ENCODE measurements at places on chromosomes 16 and 17.
A peak's percentile ranks its signal among the peaks of the same experiment; 100 is the strongest.

DNA sequence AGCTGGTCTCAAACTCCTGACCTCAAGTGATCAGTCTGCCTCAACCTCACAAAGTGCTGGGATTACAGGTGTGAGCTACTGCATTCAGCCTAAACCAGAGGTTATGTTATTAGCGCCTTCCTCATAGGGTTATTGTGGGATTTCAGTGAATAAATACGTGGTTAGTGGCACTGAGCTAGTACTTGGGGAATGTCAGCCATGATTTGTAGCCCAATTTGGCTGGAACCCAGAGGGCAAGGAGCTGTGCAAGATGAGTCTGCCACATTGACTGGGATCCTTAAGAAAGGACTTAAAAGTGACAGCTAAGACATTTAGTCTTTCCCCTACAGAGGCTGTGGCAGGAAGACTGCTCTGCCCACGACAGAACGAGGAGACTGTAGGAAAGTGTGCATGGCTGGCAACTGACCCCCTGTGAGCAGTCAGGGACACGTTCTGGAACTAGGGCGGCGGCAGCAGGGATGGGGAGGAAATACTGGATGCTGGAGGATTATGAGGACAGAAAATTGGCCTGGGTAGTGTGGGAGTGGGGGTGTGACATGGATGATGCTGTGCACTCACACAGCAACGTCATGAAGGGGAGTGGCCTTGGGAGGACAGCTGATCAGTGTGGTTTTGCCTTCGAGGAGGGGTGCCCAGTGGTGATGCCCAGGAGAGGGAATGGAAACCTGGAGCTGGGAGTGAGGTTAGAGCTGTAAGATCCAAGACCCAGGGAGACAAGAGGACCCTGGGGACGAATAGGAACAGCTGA is 14.6 kb downstream of the ATP5PD start:
- peak; percentile 34 for DNase-seq

GRCh38 chr17:37770631-37771518 is 26.0 kb upstream of the HNF1B start:
- DNase-seq: no peak

DNA sequence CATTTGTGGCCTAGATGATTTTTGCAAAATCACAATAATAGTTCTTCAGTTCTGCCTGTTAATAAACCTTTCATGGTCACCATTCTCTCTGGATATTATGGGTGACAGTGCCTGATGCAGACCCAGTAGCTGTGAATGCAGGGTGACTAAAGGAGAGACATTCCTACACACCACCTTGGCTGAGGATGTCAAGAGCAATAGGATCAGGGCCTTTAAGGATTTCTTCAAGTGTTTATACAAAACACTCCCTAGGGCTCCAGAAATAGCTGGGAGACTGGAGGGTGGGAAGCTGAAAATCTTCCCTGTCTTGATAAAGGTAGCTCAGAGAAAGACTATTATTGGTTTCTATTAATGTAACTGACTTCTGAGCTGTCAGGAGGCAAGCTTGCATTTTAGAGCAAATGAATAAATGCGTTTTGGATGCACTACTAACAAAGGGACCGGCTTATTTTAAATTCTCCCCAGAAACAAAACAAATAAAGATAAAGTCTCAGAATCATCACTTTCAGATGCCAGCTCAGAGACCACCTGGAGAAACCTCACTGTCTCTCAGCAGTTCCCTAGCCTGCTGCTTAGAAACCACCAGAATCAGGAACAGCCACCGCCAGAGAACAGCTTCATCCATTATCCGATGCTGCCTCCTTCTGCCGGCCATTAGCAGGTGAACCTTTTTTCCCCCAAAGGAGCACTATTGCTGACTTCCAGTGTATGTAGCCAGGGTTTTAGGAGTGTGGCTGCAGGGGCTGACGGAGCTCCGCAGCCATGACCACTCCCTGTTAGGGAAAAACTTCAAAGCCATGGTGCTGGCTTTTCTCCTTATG is 171.4 kb upstream of the DYNLRB2 start:
- no peak for DNase-seq

DNA sequence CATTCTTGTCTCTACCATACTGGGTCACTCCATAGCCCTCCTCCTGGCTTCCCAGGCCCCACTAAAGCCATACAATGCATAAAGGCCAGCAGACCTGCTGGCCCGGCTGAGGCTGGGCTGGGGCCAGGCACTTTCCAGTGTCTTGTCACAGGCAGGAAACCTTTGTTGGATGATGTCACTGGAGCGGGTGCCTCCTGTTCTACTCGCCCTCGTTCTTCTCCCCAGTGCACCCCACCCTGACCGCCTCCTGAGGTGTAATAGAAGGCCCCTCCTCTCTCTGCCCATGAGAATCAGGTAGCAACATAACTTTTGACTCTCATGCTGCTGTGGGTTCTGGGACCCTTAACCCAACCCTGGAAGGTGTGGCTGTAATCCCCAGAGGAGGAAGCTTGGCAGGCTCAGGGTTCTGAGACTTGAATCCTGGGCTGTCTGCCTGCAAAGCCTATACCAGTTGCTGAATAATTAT is 54.2 kb upstream of the IL34 start:
- DNase-seq: no peak

- peak; percentile 1 for DNase-seq
Observed at GRCh38 chr16:69566240-69566980, 644 bp downstream of the NFAT5 start.

DNA sequence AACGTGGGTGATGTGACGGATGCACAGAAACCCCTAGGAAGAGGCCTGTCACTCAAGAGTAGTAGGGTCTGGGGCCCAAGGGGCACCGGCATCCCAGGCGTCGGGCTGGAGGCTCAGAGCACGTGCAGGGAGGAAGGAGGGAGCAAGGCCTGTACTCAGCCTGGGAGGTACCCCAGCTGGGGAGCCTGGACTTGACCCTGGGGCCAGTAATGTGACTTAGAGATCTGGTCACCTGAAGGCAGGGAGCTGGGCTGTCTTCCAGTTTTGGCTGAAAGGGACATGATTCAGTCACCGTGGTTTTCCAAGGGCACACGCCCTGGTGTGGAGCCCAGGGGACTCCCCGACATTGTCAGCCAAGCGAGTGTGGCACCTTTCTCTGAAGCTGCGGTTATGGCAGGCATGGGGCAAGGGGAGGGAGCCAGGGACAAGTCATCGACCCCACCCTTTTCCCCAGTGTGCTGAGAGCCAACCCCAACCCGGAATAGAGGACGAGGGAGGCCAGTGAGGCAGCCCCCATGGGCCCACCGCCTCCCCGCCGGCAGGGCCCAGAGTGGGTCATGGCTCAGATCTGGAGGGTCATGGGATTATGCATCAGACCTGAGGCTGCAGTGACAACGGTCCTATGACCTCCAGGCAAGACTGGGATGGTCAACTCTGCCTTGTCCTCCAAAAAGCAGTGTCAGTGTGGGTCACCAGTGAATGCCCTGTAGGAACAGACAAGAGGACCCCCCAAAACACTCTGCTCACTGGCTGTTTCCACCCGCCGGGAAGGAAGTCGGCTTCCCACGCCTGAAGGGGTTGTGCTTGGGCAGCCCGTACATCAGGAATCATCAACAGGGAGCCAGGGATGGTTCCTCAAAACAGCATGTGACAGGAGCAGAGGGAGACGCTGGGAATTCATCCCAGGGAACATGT is 41.9 kb downstream of the MEAK7 start:
- DNase-seq: no peak

GRCh38 chr16:28188085-28188916 is 23.5 kb downstream of the XPO6 start:
- no peak for DNase-seq

- DNase-seq: no peak
Observed at GRCh38 chr16:68936736-68937631, 93.7 kb downstream of the TANGO6 start.

DNA sequence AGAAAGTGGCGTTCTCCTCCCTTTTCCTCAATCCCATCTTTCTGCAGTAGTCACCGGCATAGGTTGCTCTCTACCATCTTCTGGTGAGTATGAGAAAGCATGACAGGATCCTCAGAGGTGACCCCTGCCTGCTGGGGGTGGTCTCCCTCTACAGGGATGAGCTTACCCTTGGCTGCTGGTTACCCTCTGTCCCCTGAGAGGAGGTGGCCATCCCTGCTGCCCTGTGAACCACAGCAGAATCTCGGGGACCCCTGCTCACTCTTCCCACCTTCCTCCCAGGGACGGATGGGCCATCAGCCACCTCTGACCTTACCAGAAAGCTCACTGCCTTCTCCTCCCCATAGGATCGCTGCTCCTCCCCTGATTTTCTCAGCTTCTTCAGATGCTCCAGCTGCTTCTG is 7.8 kb downstream of the MEFV start:
- no peak for DNase-seq

DNA sequence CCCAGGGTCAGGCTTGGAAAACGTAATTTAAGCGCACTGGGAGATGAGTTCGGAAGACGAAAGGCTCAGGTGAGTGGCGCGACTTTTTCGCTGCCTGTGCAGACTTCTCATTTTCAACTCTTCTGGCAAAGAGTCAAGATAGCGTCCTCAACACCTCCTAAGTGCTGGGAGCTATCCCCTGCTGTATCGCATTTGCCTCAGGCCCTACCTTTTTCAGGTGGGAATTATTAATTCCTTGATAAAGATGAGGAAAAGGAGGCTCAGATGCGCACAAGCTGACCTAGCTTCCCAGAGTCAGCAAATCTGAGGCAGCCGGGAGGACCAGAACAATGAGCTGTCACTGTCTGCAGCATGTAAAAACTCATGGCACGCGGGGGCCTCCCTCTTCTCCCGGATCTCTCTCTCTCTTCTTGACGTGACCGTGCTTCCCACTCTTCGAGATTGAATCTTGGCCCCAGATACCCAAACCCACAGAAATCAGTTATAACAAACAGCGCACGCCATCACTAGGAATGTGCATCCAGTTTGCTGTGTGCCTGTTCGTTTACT is 512 bp upstream of the ADAMTS18 start:
- no peak for DNase-seq

DNA sequence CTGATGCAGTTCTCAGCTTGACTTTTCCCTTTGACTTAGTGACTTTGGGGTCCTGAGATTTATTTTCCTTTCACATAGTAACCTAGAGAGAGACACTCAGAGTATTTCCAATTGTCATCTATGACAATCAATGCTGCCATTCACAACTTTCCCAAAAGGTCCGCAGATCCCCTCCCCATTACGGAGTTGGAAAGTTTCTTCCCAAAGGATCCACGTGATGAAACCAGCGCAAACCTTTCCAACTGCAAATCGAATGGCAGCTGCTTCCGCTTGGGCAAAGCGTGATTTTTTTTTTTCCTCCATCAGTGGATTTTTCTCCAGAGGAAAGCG is 538 bp upstream of the FCSK start:
- DNase-seq: no peak

GRCh38 chr17:34798581-34798980 is 162.7 kb downstream of the CCT6B start:
- DNase-seq: no peak

DNA sequence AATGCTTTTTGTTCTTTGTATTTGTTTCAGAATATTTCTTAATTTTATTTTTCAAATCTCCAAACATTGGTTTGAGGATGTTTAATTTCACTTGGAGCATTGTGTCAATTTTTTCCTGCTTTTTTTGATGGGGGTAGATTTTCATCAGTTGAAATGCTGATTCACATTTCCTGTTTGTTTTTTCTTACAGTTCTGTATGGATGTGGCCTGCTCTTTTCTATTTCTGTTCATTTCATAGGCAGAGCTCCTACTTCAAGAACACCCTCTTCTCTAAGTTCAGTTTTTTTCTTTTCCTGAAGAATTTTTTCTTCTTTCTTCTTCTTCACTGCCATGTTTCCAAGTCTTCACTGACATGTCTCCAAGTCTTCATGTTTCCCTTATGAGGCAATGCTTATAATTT is 8.8 kb downstream of the MBTD1 start:
- no peak for DNase-seq

DNA sequence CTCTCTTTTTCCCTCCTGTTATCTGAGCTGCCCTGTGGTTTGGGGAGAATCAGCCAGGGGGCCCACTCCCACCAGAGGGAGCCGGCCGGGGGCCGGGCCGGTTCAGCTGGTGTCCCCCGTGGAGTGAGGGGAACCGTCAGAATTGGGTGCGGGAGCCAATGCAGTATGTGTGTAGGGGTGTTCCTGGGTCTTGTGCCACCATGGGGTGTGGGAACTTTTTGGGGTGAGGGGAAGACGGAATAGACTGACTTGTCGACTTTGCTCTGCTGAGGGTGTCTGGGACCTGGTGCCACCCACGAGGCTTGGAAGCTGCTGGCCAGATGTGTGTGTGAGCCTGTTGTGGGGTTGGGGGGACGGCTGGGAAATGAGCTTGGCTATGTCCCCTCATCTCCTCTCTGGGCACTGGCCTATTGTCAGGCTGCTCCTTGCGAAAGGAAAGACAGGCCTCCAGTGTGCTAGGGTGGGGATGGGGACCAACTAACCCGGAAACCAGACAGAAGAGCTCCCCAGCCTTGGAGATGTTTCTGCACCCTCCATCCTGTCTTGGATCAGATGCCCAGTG is 9.9 kb downstream of the RARA start:
- DNase-seq: no peak

DNA sequence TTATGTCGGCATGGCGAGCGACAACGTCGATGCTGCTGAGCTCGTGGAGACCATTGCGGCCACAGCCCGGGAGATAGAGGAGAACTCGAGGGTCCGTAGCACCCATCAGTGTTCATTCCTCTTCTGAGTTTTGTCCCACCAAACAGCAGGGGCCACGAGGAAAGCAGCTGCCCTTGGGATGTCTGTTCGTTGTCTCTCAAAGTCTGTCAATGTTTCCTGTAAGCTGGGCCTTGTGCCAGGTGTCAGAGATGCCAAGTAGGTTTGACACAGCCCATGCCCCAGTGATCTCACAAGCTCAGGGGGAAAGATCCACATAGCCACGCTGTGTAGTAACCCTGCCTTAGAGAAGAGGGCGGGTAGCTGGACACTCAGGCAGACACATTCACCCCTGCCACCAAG is 22.6 kb downstream of the NTAN1 start:
- no peak for DNase-seq

- no peak for DNase-seq
Observed at GRCh38 chr16:80836202-80836601, 31.8 kb upstream of the CDYL2 start.

DNA sequence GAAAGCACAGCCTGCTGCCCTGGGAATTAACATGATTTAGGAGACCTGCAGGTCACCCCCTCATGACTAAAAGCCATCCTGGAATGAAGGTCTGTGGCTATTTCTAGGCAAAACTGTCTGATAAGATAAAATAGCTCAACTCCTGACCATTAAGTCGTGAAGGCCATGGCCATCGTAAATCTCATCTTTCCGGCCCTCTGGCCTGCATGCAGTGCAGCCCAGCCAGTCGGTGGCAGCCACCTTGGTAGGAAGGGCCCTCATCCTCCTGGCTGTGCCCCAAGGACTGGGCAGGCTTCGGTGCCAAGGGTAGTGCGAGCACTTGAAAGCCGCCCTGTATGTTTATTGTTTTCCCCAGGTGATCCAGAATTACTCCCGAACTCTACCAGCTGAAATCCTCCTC is 18.2 kb upstream of the MEOX1 start:
- DNase-seq: no peak

- no peak for DNase-seq
Observed at GRCh38 chr16:48081656-48082055, 74.1 kb downstream of the ABCC12 start.
